ENCODE measurements at places on chromosomes 13 and 19.

DNA sequence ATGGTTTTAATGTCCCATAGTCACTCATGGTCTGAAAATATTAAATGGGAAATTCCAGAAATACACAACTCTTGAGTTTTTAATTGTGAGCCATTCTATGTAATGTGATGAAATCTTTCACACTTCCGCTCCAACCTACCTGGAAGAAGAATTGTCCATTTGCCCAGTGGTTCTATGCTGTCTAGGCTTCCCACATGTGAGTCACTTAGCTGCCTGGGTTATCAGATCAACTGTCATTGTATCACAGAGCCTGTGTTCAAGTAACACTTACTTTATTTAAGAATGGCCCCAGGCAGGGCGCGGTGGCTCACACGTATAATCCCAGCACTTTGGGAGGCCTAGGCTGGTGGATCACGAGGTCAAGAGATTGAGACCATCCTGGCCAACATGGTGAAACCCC, 1450.5 kb downstream of the EFNB2 start:
- no peak for DNase-seq

- no peak for DNase-seq
Observed at GRCh38 chr13:58059624-58060023, 428.1 kb downstream of the PCDH17 start.

GRCh38 chr19:3680939-3681338, 19.3 kb downstream of the PIP5K1C start:
- DNase-seq = no peak

DNA sequence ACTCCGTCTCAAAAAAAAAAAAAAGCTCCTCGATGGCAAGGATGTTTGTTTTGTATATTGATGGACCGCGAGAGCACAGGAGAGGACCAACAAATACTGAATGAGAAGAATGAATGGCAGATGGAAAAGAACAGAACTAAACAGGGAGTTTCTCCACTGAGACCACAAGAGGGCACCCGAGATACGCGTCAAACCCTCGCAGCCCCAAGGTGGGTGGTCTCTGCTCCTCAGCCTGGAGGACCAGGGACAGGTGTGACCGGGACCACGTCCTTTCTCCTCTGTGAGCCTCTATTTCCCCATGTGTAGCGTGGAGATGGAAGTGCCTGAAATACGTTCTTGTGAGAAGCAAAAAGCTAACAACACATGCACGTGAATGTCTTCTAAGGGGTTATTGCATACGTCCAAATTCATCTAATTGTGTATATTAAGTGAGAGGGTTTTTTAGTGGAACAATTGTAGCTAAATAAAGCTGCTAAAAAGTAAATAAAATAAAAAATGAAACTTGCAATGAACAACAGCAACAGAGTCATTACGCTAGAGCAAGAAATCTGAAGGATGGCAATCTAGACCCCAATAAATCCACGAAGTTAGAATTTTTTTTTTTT, 8.3 kb upstream of the CDC42EP5 start:
- DNase-seq = peak; percentile 42

DNA sequence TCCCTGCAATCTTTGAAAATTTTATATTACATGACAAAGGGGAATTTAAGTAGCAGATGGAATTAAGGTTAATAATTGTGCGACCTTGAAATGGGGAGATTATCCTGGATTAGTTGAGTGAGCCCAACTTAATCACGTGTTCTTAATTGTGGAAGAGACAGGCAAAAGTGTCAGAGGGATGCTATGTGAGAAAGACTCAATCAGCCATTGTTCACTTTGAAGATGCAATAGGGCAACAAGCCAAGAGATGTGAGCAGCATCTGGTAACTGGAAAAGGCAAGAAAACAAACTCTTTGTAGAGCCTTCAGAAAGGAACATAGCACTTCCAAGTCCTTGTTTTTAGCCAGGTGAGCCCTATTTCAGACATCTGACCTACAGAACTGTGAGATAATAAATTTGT, 247.7 kb downstream of the SLITRK1 start:
- DNase-seq = no peak

GRCh38 chr19:18558202-18558555, 509 bp downstream of the KXD1 start:
- peak; percentile 22 for DNase-seq

GRCh38 chr13:111115061-111115964, at the start of gene ARHGEF7:
TSS of gene ARHGEF7 (plus strand) at chr13:111115310. CDS start at chr13:111115527, 217 bp downstream.
- DNase-seq = no peak

GRCh38 chr13:59774491-59774971, 389.2 kb downstream of the DIAPH3 start:
- DNase-seq = no peak

DNA sequence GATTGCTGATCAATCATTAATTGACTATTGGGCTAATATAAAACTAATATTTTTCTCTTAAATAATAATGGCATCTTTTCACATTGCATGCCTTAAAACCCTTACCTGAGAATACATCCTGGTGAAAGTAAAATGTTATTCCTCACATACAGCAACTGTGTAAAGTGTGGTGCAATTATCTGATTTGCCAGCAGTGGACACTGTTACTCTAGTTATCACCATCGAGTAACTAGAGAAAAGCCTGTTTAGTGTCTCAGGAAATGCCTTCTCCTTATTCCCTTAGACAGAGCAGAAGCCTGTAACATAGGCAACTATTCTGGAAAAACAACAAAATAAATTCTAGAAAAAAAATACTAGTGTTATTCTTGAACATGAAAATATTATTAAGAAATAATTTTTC, 459.8 kb downstream of the FGF14 start:
- DNase-seq = no peak

GRCh38 chr13:35787937-35788336, 311.4 kb upstream of the MAB21L1 start:
- DNase-seq = no peak

GRCh38 chr19:2547721-2548120, 71.8 kb downstream of the GADD45B start:
- no peak for DNase-seq

GRCh38 chr13:99756281-99756680, 215.3 kb downstream of the ZIC5 start:
- no peak for DNase-seq

DNA sequence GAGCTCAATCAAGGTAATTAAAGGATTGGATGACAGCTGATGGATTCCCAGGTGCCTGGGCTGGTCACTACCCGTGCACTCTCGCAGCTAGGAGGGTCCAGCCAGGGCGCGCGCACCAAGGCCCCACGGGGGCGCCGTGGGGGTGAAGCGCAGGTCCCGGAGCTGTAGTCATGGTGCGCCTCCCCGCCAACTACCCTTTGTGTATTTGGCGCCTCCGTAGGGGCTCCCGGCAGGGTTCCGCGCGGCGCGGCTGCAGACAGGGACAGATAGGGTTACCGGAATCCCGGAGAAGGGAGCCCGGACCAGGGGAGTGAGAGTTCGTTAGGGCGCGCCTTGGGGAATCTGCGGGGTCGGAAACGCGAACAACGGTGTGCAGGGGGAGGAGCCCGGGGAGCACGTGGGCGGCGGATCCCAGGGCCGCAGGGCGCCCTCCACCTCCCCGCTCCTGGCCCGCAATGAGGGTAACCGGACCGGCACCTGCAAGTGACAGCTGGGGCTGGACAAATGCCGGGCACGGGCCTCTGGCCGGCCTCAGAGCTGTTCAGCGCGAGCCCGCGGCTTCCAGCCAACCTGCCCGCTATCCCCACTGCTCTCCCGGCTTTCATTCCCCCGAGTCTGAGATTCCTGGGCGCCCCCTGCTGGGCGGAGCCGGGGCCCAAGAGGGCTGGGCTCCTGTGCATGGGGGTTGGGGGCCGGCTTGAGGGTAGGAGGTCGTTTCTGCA, 3.4 kb upstream of the PRAM1 start:
- DNase-seq = peak; percentile 64

DNA sequence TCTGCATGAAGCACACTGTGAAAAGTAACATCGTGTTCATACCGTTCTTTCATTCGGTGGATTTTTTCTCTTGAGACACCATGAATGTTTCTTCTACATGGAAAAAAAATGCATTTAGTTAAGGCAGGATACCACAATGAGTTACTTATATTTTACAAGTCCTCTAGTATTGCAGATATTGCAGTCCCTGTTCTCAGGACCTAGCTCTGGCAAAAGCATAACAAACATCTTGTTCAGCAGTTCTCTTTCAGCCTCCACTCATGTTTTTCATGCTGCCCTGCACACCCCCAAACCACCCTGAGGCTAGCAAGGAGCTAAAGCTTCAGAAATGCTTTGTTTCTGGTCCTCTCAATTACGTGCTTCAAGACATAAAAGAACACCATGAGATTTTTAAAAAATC, 24.8 kb downstream of the N4BP2L1 start:
- no peak for DNase-seq

GRCh38 chr13:110914331-110915056, 375 bp downstream of the ANKRD10 start:
- peak; percentile 76 for DNase-seq

GRCh38 chr19:33875071-33875470, 78.4 kb downstream of the KCTD15 start:
- DNase-seq = no peak

GRCh38 chr13:42654722-42655121, 80.8 kb downstream of the TNFSF11 start:
- no peak for DNase-seq

GRCh38 chr19:43461303-43461702, 4.1 kb downstream of the LYPD3 start:
- DNase-seq = no peak

DNA sequence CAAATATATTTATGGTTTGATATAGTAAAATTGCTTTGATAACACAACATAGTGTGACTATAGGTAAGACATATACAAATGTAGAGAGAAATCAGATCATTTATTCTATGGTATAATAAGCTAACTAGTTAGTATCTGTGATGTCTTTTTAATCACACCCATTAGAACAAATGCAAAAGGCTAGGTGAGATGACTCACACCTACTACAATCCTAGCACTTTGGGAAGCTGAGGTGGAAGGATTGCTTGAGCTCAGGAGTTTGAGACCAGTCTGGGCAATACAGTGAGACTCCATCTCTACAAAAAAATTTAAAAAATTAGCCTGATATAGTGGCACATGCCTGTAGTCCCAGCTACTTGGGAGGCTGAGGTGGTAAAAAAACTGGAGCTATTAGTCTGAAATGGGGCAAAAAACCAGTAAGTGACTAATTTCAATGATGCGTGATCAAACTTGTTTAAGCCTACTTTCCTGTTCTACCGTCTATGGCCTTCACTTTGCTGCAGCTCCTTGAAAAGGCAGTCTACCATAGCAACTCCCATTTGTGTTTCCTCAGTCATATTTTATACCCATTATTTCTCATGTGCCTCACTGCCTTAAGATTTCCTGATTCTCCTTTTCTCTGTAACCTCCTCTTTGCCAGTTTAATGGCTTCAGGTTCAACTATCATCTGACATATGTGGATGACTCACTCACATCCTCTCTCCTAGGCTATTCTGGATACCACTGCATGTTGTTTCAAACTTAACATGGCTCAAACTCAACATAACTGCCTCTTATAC, 12.5 kb downstream of the ALG5 start:
- DNase-seq = no peak

DNA sequence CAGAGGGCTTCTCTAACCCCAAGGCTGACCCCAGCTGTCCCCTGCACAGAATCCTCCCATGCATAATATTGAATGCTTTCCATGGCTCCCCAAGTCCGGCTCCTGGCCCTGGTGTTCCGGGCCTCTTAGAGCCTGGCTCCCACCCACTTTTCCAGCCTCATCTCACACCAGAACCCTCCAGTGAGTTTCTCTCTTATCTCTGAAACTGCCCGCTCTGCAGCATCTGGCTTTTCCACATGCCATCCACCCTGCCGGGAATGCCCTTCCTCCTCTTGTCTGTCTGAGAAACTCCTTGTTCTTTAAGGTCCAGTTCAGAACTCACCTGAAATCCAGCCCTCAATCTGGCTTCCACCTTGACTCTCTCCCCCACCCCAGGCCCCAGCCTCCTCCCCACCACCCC, 6.8 kb downstream of the SYNGR4 start:
- no peak for DNase-seq

- no peak for DNase-seq
Observed at GRCh38 chr13:57627663-57628062, 3.9 kb upstream of the PCDH17 start.

DNA sequence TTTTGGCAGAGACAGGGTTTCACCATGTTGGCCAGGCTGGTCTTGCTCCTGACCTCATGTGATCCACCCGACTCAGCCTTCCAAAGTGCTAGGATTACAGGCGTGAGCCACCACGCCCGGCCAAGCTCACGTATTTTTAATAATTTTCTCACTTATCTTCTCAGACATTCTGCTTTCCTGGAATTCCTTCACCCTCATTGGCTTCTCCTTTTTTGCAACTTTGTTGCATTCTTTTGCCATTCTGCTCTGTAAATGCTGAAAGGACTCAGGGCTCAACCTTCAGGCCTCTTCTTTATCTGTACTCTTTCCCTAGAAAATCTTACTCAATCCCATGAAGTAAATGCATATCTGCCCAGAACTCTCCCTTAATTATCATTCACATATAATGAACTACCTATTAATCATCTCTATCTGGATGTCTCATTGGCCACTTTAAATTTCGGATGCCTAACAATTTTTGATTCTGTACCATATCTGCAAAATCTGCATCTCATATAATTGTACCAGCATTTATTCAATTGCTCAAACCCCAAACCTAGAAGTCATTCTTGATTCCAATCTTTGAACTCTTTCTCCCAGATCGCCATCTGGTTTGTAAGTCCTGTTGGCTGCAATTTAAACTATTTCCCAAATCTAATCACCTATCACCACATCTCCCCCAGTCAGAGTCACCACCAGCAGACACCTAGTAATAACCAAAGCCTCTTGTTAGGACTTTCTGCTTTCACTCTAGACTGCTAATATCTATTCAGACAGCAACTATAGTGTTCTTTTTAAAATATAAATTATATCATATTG, 18.2 kb upstream of the OXGR1 start:
- DNase-seq = no peak

DNA sequence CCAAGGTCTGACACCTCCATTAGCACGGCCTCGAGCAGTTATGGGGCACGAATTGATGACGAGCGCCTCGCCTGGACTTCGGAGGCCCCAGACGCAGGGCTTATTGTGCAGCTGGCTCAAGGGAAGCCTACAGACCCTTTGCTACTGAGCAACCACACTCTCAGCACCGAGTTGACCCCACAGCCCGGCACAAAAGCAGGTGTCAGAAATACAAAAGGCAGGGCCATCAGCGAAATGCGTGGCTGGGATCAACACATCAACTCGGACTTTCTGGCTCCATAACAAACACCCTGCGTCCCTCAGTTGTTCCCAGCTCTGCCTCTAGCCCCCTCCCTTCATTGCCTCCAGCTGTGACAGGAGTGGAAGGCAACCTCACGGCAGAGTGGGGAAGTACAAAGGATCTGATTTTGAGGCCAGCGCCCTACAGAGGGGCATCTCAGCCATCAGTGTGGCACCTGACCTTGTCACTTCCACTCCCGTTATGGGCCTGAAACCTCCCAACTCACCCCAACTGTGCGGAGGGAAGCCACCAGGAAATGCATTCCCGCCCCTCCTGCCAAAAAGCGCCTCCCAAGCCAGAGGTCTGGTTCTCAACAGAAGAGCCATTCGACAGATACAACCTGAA, 18.0 kb downstream of the PEPD start:
- no peak for DNase-seq

GRCh38 chr19:14770136-14770535, 8.2 kb downstream of the ADGRE2 start:
- DNase-seq = no peak
